ENCODE measurements at places on chromosomes 2 and 18.
A peak's percentile ranks its signal among the peaks of the same experiment; 100 is the strongest.

- DNase-seq = no peak
Observed at GRCh38 chr18:63284827-63285733, 34.5 kb downstream of the BCL2 start.

GRCh38 chr18:56884511-56884910 is 233.4 kb downstream of the WDR7 start:
- no peak for DNase-seq

DNA sequence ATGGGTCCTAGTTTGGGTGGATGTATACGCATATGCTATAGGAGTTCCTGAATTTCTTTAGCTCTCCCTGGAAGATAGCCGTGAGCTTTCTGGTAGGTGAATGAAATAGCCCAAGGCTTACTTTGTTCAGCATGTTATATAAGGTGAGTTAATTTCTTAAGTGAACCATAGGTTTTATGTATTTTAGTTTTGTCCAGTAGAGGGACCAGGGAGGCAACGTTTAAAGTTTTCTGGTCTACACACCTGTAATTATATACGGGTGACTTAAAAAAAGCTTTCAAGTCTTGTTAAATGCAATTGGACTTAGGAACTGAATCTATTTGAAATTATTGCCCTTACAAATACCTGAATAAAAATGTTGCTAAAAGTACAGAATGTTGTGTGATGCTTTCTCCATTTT is 402.5 kb upstream of the DDX18 start:
- DNase-seq = no peak

GRCh38 chr18:77160515-77160914 is 27.9 kb upstream of the MBP start:
- no peak for DNase-seq

DNA sequence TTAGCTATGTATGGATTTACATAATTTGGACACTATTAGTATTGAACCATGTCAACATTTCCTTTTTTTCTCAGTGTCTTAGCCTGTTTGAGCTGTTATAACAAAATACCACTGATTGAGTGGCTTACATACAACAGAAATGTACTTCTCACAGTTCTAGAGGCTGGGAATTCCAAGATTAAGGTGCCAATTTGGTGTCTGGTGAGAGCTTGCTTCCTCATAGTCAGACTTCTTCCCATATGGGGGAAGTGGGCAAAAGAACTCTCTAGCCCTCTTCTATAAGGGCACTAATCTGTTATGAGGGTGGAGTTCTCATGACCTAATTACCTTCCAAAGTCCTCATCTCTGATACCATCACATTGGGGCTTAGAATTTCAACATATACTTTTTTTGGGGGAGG is 12.6 kb downstream of the ZNF804A start:
- DNase-seq = no peak

DNA sequence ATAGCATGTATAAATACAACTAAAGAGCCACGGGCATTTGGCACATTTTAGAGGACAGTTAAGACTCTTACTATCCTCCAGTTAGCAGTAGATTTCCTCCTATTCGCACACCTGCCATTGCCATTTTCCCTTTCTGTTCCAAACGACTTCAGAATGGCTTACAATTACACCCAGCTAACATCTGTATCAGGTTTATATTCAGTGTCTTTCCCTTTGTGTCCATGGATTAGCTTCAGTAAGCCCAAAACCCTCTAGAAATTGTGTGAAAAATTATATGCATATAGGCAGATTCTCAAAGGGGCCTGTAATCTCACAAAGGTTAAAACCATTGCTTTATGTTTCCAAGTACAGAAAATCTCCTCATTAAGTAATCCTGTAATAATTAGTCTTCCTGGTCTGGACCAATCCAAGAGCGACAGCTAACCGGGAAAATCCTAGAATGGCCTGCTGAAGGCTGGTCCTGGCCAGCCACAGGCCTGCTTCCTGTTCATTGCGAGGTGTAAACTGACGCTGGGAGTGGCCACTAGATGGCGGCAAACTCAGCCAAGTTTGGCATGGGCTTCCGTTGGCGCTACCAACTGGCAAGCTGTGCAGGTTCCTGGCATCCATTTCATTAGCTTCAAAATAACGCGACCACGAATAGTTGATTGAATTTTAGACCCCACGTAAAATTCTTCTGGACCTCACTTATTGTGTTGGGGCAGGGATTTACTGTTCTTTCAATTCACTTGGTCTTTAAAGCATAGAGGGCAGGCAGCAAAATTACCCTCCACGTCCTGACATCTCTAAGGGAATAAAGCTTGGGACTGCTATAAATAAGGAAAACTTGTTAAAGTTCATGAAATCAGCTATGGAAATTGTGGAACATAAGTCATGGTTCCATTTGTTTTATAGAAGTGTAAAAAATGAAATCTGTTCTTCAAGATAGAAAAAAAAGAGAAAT is 17.1 kb downstream of the ARHGAP25 start:
- peak; percentile 69 for DNase-seq

DNA sequence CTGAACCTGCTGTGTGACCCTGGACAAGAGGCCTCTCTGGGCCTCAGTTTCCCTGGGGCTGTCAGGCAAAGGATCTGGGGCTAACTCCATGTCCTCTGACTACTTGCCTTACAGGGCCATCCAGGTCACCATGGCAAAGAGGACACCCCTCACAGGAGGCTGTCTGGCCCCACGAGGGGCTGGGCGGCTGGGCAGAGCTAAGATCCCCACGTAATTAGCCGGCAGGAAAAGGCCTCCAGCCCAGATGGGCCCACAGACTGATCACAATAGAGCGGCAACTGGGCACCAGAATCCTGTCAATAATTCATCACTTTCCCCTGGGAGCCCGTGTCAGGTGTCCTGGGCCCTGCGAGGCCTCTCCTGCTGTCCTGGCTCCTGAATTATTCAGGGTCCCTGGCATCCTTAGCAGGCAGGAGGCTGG is 44.8 kb upstream of the OTOF start:
- no peak for DNase-seq

Data from omental fat pad (tissue), 4 donors.